ENCODE measurements at places on chromosomes 2 and 18.

GRCh38 chr2:219736209-219736608, 108.8 kb downstream of the SLC4A3 start:
- DNase-seq = peak; percentile 87

DNA sequence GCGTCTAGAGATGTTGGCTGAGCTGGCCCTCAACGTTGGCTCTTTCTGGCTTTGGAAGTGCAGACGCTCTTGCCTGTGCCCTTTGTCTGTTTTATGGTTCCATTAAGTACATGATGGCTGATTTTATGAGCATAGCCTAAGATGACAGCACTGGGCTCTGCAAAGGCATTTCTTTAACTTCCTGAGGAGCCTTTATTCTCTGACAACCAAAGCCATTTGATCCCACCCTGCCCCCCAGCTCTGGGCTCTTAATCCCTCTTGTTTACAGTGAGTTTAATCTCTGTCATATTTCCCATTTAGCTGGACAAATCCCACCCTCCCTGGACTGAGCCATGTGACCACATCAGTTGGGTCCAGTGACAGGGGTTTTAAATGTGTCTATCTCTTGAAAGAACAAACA, 195.9 kb downstream of the ACKR3 start:
- DNase-seq = no peak

- DNase-seq = no peak
These were observed 57.9 kb upstream of the SPHKAP start for GRCh38 chr2:228239207-228239906.

GRCh38 chr2:190451561-190452176, 43.5 kb downstream of the MFSD6 start:
- no peak for DNase-seq

DNA sequence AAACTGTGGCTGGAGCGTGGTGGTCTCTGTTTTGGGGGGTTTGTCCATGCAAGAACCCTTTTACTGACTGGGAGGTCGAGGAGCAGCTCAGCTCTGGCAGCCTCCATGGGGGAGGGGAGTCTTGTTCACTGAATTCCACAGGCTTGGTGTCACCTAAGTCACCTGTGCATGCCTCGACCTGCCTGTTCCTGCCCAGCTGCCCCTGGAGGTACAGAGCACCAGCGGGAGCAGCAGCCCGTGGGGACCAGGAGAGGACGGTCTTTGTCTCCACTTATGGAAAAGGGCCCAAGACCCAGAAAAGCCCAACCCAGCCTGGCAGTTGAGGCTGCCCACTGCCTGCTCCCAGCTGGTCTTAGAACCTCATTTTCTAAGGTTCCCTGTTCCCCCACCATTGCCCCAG, 168.7 kb upstream of the AGAP1 start:
- DNase-seq = peak; percentile 16

GRCh38 chr2:213991453-213992108, 419.3 kb upstream of the VWC2L start:
- DNase-seq = no peak

DNA sequence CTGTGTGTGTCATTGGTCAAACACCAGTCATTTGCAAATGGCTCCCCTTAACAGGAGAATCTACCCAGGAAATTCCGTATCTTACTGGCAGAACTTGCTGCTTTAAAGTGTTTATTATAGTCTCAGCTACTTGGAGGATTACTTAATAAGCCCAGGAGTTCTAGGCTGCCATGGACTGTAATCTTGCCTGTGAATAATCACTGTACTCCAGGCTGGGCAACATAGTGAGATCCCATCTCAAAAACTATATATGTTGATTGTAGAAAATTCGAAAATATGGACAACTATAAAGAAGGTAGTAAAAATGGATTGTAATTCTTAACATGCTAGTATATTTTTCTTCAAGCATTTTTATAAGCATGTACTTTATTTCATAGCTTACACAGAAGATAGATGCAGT, 4.5 kb downstream of the ATIC start:
- no peak for DNase-seq

- DNase-seq = no peak
These were observed 6.4 kb downstream of the TRIM54 start for GRCh38 chr2:27288610-27289009.

- DNase-seq = no peak
These were observed 93.6 kb upstream of the NFATC1 start for GRCh38 chr18:79302120-79302519.

- DNase-seq = no peak
These were observed 50.6 kb downstream of the PMAIP1 start for GRCh38 chr18:59950215-59950944.

DNA sequence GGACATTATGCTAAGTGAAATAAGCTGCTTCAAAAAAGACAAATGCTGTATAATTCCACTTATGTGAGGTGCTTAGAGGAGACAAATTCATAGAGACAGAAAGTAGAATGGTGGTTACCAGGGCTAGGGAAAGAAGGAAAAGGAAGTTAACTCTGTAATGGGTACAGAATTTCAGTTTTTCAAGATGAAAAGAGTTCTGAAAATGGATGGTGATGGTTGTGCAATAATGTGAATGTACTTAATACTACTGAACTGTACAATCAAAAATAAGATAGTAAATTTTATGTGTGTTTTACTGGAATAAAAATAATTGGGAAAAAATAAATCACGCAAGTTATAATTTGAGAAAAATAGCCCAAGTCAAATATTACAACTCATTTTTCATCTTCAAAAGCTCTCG, 27.5 kb downstream of the ARHGAP25 start:
- no peak for DNase-seq

DNA sequence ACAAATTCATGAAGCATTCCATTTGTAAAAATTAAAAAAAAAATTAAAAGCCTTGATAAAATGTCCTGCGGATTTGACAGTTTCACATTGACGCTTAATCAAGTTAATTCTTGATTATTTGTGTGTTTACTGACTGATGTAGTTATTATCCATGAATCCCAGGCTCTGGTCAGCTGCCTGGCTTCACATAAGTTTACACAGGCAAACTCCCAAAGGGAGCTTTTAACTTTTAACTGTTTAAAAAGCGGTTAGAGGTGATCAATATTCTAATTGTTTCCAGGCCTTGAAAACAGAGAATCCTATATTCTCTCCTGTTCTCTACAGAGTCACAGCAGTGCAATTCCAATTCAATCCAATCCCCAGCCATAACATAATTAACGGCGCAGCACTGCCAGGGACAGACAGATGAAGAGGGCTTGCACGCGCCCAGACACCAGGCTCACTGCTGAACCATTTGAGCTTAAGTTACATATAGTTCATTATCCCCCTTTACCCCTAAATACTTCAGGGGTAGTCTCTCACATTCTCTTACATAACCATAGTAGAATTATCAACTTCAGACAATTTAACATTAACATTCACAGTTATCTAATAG, 47.5 kb downstream of the ATP8B1 start:
- no peak for DNase-seq

DNA sequence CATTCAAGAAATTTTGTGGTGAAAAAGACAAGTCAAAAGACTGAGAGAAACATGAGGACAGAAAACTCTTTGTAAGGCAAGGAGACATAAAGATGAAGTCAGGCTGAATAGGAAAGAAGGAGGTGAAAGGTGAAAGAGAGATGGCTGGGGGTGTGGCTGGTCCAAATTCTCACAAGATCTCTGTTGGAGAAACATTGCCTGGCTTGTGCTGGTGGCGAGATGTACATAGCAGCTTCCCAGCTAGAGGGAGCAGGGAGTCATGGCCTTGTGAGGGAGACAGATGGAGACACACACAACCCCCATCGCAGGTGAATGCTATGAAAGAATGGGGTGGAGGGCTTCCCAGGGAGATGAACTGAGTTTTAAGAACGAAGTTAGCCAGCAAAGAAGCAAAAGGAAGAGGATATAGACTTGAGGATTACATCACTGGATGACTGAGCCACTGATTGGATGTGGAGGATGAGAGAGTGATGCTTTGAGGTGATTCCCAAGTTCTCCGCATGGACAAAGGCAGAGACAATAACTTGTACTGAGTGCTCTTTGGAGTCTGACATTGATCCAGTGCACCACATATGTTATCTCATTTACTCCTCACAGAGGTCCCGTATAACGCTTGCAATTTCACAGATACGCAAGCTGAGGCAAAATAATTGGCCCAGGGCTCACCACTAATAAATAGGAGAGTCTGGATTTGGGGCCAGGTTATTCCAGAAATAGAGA, 3.7 kb upstream of the EMX1 start:
- peak; percentile 52 for DNase-seq

DNA sequence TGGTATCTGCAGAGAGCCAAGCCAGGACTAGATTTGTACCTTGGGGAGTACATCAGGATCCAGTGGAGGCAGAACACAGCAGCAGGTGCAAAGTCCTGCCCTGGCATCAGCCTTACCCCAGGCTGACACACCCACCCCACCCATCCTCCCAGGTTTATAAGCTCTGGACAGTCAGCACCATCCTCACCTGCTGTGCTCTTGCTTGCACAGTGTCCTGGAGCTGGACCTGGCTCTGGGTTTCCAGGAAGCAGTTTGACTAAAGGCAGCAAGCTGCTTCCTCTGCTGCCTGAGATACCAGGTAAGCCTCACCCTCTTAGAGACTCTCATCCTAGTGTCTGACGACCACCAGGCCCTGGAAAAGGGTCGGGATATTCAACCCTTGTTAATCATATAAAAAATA, at the start of gene SULT1C3:
Gene SULT1C3 (plus strand): TSS at position 183 of the 400 bp plus-strand sequence. CDS start 7,227 bp downstream, outside the sequence.
- no peak for DNase-seq

GRCh38 chr18:21979171-21979560, 190.2 kb upstream of the GATA6 start:
- DNase-seq = no peak

DNA sequence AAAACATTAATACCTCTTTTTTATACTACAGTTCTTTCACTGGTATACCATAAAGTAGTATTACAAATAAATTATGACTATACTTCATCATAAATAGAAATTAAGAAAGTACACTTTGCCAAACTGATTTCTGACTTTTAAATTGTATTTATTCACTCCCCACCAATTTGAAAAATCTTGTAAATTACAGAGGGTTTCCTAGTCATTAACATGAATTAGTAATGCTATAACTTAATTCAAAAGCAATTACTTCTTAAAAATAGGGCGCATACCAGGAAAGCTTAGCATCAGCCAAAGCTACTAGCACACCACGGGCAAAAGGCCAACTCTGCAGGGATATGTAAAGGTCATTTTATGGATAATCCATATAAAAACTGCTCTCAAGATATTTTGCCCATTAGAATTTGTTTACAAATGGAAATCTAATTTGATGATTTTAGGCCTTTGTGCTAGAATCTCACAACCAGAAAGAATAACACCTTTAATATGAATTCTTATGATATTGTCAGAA, 142.3 kb downstream of the PIGN start:
- DNase-seq = no peak

GRCh38 chr2:240213476-240214421, 73.3 kb upstream of the OTOS start:
- DNase-seq = no peak

- DNase-seq = no peak
These were observed 156.8 kb upstream of the RBMS1 start for GRCh38 chr2:160650196-160651118.

DNA sequence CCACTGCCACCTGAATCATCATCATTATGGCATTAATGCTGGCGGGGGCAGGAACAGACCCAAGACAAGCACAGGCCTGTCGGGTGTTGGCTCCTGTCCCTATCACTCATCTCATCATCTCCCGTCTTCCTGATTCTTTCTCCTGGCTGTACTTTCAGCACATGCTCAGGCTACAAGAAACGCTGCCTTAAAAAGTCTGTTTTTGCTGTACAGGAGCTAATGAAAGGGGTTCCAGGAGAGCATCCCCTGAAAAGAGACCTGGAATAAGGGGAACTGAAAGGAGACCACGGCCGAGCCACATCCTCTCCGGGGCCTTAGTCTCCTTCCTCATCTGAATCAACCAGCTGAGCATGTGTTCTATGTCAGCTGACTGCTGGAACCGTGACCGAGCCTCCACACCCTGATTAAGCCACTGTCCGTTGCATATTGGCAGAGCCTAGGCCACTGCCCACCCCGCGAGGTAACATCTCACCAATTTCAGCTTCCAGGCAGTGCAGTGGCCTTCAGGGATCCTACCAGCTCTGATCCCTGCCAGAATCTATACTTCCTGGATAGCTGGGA, 62.6 kb downstream of the DNMT3A start:
- DNase-seq = no peak

DNA sequence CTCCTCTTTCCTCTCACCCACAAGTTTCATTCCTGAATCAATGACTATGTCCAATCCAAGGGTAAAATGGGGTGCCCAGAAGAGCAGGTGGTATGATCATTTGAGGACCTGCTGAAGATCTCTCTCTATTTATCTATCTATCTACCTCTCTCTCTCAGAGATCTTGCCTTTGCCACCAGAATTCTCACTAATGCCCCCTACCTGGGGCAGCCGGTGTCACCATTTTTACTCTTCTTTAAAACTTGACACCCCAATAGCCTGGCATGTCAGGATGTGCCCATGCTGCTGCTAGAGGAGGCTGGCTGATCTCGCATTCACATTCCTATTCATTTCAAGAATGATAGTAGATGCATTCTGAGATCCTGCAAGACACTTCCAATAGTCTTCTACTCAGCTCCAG, 24.3 kb upstream of the RPIA start:
- DNase-seq = peak; percentile 40

GRCh38 chr2:137928547-137929518, 35.4 kb upstream of the HNMT start:
- no peak for DNase-seq

DNA sequence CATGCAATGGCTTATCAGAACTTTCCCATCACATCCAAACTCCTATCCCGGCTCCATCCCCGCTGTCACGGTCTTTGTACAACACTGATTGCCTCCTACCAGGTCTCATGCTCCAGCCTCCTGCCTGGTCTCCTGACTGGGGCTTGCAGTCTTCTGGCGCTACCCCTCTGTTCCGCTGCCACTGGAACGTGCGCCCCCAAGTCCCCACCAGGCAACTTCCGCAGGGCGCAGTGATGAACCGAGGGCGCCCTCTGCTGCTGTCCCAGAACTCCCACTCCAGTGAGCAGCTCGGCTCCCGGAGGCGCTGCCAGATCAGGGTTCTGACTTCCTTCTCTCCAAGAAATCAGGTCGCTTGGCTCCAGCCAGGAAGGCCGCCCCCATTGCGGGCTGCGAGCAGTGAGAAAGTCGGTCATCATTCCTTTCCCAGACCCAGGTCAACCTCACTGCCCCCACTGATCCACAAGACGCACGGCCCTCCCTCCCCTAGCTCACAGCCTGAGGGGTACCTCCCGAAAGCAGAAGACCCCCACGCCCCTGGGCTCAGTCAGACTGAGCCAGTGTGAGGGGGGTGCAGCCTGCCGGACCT, 43.9 kb upstream of the RAB11FIP5 start:
- DNase-seq = peak; percentile 94

DNA sequence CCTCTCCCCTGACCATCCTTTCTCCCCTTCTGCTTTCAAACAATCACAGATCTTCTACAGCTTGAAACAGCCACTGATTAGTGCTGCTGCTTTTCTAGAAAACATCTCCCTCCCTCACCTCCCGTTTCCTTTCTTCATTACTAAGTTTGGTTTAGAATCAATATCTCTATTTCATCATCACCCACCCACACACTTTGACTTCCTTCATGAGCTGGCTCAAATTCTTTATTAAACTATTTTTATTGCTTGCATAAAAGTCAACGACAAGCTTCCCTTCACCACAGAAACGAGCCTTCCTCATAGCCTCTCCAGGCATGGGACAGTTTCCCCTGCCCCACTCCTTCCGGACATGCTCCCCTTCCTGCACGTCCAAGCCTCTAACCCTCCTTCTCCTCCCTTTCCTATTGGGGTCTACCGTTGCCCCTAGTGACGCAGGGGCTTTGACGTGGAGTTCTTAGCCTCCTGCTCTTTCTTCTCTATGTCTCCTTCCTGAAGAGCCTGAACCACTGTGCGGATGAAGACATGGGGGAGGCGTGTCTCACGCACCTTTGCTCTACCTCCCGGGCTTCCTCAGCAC, 172.0 kb downstream of the AFF3 start:
- DNase-seq = no peak

Data from GM23338 (cell line).